ENCODE measurements at places on chromosomes 12 and 14. TPM values are rescaled to one million over a fixed set of nuclear protein-coding genes. Genes with fewer than 3 reads are reported as not detected.

Gene MSI1
- total RNA-seq, result 0.46 TPM

DNA sequence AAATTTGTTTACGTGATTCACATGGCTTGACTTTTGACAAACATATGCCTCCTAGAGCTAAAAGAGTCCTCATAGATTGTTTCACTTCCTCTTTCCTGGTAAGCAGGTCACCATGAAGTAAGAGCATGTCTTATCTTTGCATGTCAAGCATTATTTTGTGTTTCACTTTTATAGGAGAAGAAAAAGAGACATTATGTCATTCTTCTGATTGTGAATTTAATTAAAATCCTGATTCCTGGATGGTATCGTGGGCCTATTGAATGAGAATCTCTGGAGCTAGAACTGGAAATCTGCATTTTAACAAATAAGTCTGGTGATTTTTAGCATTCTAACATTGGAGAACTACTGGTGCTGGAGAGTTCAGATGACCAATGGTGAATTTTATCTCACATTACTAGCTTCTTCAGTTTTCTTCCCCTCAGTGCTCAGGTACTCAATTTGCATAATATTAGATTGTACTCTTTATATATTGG is 218.6 kb upstream of the ATP2B1 start:
- DNase-seq, result no peak

DNA sequence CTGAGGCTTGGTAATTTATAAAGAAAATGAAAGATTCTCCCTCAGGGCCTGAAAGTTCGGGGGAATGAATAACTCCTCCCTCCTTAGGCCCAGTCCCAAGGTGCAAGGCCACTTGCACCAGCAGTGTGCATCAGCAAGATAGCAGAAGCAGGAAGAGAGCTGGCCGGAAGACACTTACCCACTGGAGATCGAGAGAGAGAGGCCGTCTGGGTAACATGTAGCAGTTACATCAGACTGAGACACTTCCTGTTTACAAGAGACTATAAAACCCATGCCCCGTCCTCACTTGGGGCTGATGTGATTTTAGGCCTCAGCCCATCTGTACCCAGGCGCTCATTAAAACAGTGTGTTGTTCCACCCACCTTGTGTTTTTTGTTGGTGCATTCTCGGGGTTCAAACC is 85.2 kb downstream of the TMTC3 start:
- no peak for DNase-seq

GRCh38 chr14:90625445-90625844 is 190.8 kb downstream of the TTC7B start:
- DNase-seq, result no peak

Gene NEUROD4
- not detected for total RNA-seq

All from upper lobe of right lung (tissue), 1 donor.